ENCODE measurements at places on chromosomes 6 and 20. TPM values are rescaled to one million over a fixed set of nuclear protein-coding genes. Genes with fewer than 3 reads are reported as not detected.

DNA sequence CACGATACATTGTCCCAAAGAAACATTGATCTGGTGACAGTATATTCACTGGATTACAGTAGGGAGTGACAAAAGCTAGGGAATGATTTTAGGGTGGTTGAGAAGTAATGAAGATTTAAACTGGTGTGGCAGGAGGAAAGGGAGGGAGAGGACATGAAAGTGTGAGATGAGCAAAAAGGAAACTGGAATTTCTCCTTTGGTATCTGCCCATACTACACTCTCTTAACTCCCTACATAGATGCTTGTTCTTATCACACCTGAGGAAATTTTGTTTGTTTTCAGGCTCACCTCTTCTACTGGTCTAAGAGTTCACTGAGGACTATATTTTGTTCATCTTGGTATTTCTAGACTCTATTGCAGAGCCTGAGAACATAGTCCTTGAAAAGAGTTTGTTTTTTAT is 44.9 kb upstream of the CEP162 start:
- no peak for DNase-seq

The FAM209B gene
- total RNA-seq: 1.3 TPM

The PTPRA gene
- total RNA-seq: 103 TPM

The SPATA2 gene
- total RNA-seq: 19.1 TPM

The SLC22A1 gene
- 2.5 TPM for total RNA-seq

GRCh38 chr6:148044921-148045320 is 297.7 kb upstream of the SASH1 start:
- DNase-seq: no peak

The ADGRB3 gene
- not detected for total RNA-seq

DNA sequence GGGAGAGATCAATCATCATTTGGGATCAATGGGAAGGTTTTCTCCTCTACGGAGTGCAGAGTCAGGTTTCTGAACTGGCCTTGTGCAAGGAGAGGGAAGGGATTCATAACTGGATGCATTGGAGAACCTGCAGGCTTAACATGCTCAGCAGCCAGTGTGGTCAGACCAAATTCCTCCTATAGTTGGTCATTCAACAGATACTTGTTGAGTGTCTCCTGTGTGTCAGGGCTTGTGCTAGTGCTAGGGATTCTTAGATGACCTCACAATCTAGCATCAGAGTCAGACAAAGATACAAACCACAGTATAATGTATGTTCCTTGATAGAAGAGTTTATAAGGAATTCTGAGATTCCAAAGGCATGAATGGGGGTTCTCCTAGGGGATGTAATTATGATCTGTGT is 23.9 kb downstream of the RALY start:
- DNase-seq: no peak

DNA sequence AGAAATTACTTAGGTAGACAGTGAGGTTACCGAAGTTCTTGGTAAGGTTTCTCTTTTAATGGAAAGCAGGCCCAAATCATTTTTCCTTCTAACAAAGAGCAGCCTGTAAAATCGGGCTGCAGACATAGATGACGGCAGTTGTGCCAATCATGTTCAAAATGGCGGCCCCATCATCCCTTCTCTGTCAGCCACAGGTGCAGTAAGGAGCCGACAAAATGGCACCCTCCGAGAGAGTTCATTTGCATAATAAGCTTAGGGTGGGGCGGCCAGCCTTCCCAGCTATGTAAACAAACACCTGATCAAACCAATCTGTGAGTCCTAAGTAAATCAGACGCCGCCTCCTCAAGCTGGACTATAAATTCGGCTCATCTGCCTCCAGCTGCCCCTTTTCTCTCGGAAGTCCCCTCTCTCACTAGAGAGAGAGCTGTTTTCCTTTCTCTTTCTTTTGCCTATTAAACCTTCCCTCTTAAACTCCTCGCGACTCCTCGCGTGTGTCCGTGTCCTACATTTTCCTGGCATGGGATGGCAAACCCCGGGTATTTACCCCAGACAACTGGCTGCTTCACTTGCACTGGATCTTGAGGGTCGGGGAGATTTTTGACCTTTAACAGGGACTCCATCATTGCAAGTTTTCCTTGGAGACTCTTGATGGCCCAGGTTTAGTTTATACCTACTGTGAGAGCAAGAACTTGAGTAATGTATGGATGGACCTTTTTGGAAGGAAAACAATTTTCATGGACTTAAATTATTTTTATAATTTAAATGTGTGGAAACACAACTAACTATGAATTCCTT is 8.9 kb upstream of the DDR1 start:
- DNase-seq: no peak

GRCh38 chr20:48866936-48867335 is 39.1 kb upstream of the PREX1 start:
- no peak for DNase-seq

DNA sequence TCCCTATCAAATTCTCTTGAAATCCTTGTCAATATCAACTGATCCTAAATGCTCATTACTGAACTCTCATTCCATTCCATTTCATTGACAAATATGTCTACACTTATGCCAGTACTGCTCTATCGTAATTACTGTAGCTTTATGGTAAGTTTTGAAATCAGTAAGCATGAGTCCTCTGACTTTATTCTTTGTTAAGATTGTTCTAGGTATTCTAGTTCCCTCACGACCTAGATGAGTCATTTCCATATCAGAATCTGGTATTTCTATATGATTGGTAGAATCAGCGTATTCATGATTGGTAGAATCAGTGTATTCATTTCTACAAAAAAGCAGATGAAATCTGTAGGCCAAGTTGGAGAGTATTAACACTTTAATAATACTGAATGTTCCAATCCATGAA is 318.6 kb upstream of the RUNX2 start:
- no peak for DNase-seq

- no peak for DNase-seq
Observed at GRCh38 chr6:157717340-157717748, 105.7 kb upstream of the SNX9 start.

DNA sequence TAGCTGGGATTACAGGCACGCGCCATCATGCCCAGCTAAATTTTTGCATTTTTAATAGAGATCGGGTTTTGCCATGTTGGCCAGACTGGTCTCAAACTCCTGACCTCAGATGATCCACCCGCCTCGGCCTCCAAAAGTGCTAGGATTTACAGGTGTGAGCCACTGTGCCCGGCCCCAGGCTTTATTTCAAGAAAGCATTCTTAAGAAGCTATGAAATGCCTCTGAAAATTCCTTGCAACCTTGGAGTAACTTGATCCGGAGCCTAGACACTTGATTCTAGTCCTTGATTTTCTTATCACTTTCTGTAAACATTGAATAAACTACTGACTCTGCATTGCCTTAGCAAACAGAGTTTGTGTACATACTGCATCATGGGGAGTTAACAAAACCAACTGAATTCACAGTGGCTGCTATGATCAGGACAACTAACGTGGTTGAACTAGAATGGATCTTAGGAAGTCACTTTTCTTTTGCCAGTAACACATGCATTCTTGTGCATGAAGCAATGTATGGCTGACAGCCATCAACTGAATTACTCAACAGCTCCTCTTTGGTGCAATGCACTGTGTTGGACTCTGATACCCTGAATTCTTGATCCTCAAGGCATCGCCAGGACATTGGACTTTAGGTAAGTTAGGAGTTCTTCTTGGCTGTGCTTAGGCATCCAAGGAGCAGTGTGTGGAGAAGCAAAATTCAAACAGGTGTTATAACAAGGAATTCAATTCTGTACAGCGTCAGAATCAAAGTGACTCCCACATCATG is 102.8 kb upstream of the TMEM170B start:
- no peak for DNase-seq

DNA sequence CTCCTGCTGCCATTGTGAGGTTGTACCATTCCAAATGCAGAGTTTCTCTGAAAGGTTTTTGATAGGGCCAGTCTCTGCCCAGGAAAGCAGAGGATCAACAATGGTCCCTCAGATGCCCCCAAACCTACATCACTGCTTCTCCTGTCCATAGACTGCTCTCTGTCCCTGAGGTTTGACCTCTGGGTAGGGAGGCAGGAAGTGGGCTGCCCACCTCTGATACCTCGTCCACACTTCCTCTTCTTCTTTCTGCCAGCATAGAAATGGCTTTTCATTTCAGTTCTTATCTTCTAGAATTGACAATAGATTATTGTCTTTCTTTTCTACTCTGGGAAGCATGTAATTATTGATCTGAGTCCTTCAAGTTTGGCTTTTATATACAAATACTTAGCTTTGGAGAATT is 170.6 kb downstream of the TRMT11 start:
- DNase-seq: no peak

GRCh38 chr20:59145924-59146779 is 17.5 kb upstream of the ZNF831 start:
- DNase-seq: peak; percentile 70

The NFKBIE gene
- total RNA-seq: 53.8 TPM

DNA sequence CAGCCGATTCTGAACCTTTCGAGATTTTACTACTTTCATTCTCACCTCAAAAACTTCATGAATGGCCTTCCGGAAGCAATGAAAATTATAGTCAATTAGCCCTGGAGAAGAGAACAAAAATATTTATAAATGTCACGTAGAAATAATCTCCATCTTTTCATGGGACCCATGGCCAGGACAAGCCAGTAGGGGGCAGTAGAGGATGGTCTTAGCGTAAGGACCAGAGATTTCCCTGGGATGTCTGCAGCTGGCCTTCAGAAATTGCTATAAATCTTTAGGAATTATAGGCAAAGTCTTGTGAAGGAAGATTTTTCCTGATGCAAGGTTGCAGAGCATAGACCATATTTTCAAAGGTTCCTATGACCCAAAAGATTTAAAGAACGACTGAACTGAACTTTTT is 15.6 kb upstream of the UBE2J1 start:
- peak; percentile 62 for DNase-seq

DNA sequence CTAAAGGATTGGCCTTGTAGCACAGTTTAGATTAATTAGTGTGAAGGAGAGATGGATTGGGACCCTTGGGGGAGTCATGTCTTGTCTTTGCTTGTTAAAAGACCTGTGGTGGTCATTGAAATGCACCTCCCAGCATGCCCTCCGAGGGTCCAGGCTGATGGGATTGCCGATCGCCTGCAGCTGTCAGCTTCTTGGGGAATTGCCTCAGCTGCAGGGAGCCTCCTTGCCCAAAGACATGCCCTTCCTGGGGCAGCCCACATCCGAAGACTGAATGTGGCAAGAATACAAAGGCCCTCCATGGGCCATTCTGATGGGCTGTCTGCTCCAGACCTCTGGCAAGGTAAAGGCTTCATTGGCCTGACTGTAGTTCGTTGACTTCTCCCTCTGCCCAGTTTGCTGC is 150.7 kb downstream of the FARS2 start:
- DNase-seq: no peak

DNA sequence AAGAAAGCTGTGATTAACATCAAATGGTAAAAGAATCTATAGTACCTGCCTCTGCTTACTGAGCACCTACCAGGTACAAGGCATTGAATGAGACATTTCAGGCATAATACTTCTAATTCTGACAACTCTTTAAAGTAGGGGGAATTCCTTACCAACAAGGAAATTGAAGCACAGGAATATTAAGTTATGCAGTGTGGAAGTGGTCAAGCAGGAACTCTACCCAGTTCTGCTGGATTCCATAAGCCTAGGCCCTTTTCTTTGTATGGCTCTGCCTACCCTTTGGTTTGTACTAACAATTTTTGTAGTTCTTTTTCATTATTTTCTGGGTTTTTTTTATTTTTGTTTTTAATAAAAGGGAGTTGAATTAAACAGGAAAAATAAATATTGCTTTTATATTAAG is 114.5 kb downstream of the MAP3K5 start:
- DNase-seq: no peak

GRCh38 chr6:153130515-153131036 is 506 bp downstream of the RGS17 start:
- no peak for DNase-seq

The SLC26A8 gene
- not detected for total RNA-seq

DNA sequence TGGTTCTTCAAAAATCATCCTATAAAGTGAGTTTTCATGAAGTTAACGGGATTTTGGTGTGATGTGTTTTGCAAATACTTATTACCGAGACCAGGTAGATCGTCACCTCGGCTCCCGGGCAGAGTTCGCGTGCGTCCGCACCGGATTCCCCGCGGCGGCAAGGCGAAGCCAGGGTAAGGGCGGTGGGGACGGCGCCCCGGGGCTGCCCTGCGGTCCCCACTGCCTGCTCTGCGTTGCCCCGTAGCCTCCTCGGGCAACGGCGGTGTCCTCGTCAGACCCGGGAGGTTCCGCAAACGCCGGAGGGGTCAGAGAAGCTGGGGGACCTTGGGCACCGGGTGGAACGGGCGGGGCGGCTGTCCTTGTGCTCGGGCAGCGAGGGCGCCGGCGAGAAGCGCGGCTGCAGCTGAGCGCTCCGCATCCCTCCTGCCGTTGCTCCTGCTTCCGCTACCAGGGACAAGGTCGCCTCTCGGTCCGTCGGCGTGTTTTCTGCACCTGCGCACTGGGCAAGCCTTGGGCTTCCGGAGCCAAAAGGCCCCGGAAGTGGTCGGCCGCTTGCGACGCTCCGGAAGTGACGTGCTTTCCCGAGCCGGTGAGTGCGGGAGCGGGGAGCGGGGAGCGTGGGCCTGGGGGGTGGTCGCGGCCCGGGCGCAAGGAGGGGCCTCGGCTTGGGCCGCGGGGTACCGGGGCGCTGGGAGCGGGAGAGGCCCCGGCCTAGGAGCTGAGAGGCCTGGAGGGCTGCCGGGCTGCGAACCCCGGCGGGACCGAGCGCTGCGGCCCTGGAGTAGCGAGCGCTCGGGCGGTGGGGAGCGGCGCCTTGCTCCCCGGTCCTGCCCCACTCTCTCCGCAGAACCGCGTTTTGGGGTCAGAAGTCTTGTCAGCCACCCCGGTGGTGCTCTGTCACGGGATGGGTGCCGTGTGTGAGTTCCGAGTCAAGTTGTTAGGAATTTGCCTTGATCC is at the start of gene MTG2:
TSS of gene MTG2 (plus strand) at position 560 of the 957 bp plus-strand sequence. CDS start 10,393 bp downstream, outside the sequence.
- DNase-seq: peak; percentile 93

DNA sequence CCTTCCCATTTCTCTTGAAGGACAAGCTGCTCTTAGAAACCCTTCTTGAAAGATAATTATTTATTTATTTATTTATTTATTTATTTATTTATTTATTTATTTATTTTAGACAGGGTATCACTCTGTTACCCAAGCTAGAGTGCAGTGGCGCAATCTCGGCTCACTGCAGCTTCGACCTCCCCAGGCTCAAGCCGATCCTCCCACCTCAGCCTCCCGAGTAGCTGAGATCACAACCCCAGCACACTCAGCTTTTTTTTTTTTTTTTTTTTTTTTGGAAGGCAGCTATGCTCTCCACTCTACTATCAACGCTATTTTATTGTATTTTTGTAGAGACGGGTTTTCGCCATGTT is 1.2 kb upstream of the HEBP2 start:
- no peak for DNase-seq

- DNase-seq: no peak
Observed at GRCh38 chr20:2798814-2799213, 1.6 kb downstream of the CPXM1 start.

- DNase-seq: peak; percentile 74
Observed at GRCh38 chr6:134178161-134179044, 126.0 kb upstream of the SLC2A12 start.

The PAX1 gene
- total RNA-seq: not detected

GRCh38 chr6:64817525-64817924 is 889.5 kb downstream of the EYS start:
- DNase-seq: no peak

The PNPLA1 gene
- total RNA-seq: 0.25 TPM
